PC-9 (cell line): ENCODE measurements at places on chromosomes 2 and 18.
A peak's percentile ranks its signal among the peaks of the same experiment; 100 is the strongest.

- DNase-seq = no peak
These were observed 101.5 kb upstream of the NEDD4L start for GRCh38 chr18:57942493-57942892.

DNA sequence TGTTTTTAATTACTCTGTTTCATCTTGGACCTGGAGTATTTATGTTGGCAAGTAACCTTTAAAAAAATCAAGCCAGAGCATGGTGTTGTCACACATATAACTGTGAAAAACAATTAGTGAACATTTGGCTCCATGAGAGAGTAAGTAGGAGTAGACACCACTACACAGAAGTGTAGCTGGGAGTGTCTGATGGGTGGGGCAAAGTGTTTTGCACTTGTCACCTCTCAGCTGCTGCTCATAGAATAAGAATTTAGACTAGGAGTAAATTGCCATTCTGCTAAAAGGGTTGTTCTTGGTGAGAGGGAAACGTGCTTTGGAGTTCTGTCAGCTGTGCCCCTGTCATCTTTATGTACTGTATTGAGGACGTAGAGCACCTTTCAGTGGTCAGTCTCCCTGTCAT is 114.5 kb downstream of the TTC27 start:
- no peak for DNase-seq

DNA sequence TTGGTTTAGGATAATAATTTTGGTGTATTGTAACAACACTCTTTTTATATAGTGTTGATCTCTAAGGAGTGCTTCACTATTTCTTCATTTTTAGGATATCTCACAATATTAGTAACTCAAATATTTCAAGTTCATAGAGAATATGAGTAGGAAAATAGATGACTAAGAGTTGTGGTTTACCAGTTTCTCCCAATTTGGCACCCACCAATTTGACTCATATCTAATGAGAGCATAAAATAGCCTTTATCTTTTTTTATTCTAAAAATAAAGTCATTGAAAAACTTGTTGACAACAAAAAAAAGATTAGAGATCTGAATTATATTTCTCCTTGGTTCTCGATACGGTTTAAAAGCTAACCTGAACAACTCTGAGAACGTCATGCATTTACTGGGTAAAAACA is 204.0 kb downstream of the PARD3B start:
- no peak for DNase-seq

- DNase-seq = peak; percentile 46
These were observed 30.7 kb downstream of the CAMKMT start for GRCh38 chr2:44392338-44392943.

DNA sequence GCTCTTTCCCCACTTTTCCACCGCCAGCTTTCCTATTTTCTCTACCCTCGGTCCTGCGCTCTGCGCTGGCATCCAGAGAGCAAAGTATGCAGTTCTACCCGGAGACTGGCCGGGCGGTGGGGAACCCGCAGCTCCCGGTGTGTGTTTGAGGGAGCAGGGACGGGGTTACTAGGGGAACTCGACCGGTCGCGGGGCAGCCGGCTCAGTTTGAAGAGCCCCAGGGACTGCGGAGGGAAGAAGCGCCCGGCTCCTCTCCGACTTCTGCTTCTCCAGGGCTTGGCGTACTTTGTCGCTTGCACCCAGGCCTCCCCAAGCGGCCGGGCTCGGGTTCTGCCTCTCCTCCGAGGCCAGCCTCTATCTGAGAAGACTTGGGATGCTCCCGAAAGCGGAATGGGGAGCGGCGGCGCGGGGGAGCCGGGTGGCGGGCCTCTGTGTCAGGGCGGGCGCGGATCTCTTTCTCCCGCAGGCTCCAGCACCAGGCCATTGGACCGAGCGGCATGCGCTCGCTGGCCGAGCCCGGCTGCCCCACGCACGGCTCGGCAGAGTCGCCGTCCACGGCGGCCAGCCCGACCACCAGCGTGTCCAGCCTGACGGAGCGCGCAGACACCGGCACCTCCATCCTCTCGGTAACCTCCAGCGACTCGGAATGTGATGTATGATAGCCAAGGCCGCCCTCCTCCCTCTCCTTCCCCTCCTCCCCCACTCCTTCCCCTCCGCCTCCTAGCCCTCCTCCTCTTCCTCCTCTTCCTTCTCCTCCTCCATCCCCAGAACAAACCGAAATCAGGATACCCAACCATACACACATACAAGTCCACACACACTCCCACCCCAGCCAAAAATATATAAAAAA is 2.8 kb downstream of the SIX3 start:
- no peak for DNase-seq

DNA sequence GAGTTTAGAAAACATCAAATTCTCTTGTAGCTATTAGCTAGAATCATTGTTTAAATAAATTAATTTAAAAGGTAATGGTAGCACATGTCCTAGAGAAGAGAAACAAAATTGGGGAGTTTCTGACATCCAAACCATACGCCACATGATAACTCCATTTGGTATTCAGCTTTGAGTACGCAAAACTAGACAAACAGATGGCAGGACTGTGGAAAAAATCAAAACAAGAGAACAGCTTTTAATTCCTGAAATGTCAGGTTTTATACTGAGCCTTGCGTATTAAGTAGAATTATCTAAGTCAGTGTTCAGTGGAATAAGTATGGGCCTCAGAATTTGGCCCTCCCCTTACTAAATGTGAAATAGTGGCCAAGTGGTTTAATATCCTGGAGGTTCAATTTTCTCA is 82.4 kb upstream of the PDE1A start:
- DNase-seq = no peak

GRCh38 chr2:31247711-31248110 is 13.8 kb downstream of the EHD3 start:
- no peak for DNase-seq

DNA sequence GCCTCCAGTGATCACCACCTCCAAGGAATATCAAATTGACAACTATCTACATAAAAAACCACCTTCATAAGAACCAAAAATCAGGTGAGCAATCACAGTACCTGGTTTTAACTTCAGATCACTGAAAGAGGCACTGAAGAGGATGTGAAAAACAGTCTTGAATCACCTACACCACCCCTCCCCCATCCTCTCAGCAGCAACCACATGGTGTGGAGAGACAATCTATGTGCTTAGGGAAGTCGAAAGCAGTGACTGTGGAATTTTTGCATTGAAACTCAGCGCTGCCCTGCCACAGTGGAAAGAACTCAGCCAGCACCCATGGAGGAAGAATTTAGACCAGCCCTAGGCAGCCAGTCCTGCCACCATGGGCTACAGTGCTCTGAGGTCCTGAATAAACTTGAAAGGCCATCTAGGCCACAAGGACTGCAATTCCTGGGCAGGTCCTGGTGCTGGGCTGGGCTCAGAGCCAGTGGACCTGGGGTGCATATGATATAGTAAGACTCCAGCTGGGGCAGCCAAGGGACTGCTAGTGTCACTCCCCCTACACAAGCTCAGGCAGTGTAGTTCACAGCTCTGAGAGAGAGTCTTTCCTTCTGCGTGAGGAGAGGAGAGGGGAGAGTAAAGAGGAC is 75.6 kb downstream of the ATL2 start:
- no peak for DNase-seq

- DNase-seq = no peak
These were observed 232.6 kb downstream of the EN1 start for GRCh38 chr2:118614841-118615271.

DNA sequence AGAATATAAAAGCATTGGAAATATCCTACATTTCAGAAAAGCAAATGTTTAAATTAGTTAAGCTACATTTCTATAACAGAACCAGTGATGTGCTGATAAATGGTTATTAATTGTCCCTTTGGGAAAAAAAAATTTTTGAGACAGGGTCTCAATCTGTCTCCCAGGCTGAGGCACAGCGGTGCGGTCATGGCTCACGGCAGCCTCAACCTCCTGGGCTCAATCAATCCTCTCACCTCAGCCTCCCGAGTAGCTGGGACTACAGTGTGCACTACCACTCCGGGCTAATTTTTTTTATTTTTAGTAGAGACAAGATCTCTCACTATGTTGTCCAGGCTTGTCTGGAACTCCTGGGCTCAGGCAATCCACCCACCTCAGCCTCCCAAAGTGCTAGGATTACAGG is 194.8 kb upstream of the SALL3 start:
- DNase-seq = no peak

DNA sequence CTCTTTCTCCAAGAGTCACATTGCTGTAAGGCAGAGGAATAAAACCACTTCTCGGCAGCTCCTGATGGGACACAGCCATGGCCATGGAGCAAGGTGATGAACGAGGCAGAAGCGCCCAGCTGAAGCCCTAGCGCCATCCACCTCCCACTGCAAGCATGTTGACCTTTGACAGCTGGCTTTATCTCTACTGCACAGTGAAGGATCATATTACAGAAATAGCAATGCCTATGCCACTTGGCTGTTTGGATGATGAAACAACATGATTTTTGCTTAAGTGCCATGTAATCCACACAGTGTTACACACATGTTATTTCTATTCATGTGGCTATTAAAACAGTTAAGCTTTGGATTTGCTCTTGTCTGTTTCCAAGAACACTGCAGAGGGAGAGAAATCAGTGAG is 167.7 kb downstream of the VAPA start:
- DNase-seq = no peak

- DNase-seq = peak; percentile 79
These were observed 97.4 kb upstream of the STK17B start for GRCh38 chr2:196268538-196269338.

DNA sequence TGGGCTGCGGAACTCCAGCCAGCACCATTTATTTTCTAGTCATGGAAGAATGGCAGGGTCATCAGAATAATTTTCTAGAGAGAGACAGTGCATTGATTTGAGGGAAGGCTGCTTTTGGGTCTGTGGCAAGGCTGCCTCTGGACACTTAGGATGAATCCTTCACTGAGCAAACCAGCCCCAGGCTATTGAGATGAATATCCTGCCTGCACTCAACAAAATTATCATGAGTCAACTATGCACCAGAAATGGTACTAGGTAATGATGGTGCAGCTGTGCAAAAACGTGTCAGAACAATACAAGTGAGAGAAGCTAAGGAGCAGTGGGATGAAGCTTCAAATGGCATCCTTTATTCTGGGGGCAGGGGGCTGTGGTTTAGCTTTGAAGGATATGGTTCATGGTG is 115.8 kb downstream of the SPHKAP start:
- DNase-seq = no peak

DNA sequence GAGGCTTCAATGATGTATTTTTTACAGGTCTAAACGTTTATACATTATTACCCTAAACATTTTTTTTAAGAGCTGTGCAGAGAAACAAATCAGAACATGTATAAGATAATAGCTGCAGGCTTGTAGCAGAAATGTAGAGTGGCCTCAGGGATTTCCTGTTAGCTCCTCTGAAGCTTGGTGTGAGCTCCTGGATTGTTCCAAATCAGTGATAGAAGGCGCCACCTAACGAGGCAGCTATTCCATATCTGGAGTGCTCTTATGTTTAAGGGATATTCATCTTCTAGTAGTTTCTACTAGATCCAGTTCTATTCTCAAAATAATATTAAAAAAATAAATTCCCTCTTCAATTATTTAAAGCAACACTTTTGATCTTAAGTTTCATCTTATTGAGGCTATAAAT is 93.1 kb downstream of the LRP1B start:
- no peak for DNase-seq

DNA sequence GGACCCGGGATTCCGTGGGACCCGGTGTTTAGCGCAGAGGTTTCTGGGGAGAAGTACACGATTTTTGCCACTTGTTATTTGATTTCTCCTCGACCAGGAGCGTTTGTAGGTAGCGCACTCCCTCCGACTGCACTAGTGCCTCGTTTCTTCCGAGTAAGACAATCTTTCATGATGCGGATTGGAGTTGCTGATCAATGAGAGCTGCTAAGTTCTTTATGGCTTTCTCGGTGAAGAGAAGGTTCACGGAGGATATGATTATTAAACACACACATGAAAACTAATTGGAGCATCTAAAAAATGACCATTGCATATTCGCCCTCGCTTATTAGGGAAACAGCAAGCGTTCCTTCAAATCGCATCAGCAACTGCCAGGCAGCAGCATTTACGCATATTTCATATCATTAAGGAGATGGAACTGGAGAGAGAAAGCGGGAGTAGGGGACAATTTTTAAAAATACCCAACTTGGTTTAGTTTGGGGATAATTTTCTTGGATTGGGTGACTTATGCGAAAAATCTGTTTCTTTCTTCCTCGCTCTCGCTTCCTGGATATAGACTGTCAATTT is 616 bp downstream of the EML6 start:
- no peak for DNase-seq

DNA sequence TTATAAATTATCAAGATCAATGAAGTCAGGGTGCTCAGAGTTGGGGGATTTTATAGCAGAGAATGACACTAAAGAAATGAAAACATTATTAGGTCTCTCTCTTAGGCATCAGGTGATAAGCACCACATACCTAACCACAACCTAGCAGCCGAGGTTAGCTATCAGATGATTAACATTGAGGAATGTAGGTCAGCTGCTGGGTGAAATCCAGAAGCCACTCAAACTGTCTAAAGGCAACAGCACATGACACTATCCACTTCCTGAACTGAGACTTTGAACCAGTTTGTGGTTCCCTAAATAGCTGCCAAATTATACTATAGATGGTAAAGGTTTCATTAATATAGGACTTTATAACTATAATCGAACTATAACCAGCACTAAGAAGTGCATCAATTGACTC is 4.7 kb downstream of the EPG5 start:
- no peak for DNase-seq

DNA sequence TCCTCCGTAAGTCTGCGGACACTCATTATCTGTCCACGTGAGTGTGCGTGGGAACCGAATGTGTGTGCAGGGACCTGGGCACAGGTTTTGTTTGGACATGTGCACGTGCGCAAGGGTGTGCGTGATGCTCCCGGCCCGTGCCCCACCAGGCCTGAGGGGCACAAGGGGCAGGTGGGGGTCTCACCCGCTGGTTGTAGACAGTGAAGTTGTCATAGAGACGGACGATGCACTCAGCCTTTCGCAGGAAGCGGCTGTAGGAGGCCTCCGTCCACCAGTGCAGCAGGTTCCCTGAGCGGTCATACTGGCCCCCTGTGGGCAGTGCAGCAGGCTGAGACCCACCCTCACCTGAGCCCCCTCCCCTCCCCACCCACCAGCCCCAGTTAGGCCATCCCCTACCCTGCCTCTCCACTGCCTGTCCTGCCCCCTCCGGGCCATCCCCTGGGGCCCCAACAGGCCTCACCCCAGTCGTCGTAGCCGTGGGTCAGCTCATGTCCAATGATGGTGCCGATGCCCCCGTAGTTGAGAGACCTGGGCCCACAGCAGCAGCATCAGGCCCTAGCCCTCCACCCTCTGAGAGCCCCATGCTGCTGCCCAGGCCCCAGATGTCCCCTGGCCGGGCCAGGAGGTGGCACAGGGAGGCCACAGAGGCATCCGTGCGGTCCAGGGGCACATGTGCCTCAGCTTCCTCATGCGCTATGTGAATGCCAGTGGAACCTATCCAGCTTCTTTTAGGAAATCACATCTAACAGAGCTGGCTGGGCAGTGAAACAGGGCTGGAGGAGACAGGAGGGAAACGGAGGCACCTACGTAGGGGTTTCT is 6.1 kb downstream of the ECEL1 start:
- DNase-seq = no peak

- DNase-seq = no peak
These were observed 98.7 kb upstream of the CAVIN2 start for GRCh38 chr2:191945623-191946022.
